Motor neuron (in vitro differentiated cells): ENCODE measurements at places on chromosomes 7 and 10.
A peak's percentile ranks its signal among the peaks of the same experiment; 100 is the strongest.

DNA sequence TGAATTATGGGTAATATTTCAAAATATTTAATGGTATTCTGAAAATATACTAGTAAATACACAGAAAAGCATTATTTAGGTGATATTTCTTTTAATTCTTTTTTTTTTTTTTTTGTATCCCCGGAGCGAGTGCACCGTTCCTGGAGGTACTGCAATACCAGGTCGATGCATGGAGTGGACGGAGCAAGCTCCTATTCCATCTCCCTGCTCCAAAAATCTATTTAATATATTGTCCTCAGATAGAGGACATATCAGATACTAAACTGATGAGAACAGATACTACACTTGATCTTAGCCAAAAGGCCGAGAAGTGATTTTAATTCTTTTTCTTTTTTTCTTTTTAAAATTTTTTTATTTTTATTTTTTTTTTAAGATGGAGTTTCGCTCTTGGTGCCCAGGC lies 10.8 kb downstream of the BTRC start:
- no peak for ATAC-seq

DNA sequence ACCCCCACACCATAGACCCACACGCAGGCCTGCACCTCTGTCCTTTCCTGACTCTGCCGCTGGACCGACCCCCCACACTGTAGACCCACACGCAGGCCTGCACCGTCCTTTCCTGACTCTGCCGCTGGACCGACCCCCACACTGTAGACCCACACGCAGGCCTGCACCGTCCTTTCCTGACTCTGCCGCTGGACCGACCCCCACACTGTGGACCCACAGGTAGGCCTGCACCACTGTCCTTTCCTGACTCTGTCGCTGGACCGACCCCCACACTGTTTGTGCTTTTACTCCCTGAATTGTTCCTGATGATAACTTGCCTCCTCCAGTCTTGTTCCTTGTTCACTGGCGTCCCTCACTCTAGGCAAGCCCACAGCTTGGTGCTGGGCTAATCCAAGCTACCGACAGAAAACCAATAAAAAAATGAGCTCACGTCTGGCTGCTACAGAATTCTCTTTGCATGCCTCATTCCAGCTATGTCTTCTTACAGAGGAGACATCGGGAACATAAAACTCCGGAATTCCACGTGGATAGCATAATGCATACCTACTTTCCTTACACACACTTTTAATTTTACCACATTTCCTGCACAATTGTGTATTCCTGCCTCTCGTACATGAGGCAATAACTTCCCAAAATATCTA lies 494.3 kb downstream of the PTPRN2 start:
- ATAC-seq: no peak

GRCh38 chr10:128924918-128925317 lies 542.1 kb upstream of the MGMT start:
- no peak for ATAC-seq

- ATAC-seq: no peak
Measured at GRCh38 chr7:71682841-71683781, 551.2 kb downstream of the GALNT17 start.

GRCh38 chr7:37738321-37738720 lies 54.8 kb downstream of the GPR141 start:
- no peak for ATAC-seq

GRCh38 chr10:47368431-47369180 lies 15.5 kb downstream of the ZNF488 start:
- ATAC-seq: no peak

GRCh38 chr7:46583656-46584055 lies 662.6 kb upstream of the IGFBP3 start:
- ATAC-seq: no peak

DNA sequence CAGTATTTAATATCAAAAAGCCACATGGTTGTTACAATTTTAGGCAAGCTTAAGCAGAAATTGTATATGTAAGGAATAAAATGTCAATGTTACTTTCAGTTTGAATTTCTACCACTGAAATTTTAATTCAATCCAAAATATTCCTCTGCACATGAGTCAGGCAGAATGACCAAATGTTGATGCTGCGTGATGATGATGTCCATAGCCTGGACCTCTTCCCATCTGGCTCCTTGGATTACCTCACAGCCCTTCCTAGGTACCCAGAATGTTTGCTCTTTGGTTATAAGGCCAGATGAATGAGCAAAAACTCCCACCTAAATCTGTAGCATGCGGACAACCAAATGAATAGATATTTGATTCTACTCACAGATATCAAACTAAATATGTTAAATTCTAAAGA lies 258.3 kb upstream of the IMMP2L start:
- ATAC-seq: no peak

DNA sequence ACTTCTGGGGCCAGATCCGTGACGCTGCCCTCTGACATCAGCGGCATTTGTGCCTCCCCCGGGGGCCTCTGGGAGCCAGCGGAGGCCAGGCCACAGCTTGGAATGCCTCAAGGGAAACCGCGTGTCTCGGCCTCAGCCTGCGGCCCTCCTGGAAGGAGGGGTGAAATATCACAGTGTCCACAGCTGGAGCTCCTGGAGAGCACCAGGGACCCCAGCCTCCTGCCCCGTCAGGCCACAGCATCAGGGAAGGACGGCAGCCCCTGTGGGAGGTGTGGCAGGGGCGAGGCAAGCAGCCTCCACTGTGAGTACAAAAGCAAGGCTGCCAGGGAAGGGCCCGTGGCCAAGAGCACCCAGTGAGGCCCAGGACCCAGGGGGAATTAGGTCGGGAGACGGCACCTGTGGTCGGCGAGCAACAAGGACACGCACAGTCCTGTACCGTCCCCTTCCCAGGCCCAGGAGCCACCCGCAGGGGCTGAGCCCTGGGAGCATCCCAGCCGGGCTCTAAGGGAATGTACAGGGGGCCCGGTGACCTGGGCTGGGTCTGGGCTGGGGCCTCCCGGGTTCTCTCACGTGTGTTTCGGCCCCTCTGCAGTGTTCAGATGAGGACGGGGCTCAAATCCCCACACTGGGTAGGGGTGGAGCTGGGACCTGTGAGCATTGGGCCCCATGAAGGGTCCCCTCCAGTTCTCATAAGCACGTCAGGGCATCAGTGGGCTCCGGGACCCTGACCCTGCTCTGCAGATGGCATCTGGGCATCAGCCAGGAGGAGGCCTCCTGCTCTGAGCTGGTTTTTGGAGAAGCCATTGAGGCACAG lies 18.7 kb upstream of the KNDC1 start:
- no peak for ATAC-seq

GRCh38 chr7:106592282-106593027 lies 68.5 kb downstream of the CCDC71L start:
- ATAC-seq: no peak

DNA sequence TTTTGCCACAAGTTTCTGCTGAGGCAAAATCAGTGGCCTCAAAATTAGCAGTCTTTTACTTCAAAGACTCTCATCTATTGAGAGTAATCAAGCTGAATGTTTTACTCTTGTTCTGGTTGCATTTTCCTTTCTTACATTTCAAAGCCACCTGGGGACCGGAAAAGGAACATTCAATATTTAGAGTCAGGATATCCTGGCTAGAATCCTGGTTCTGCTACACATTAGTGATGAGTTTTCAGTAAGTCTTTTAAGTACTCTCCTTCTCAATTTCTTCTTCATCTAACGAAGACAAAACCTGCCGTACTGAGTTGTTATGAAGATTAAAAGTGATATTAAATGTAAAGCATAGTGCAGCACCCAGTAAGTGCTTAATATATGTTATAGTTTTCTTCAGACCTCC lies 52.5 kb downstream of the LAMB4 start:
- no peak for ATAC-seq

GRCh38 chr7:155806096-155806871 lies 6.0 kb downstream of the SHH start:
- no peak for ATAC-seq

- ATAC-seq: peak; percentile 56
Measured at GRCh38 chr7:105013816-105014692, at the start of gene KMT2E. TSS of gene KMT2E (plus strand) at chr7:105014205. CDS start at chr7:105040953, 26,748 bp downstream.

- ATAC-seq: no peak
Measured at GRCh38 chr10:35780970-35781642, 139.0 kb upstream of the FZD8 start.

DNA sequence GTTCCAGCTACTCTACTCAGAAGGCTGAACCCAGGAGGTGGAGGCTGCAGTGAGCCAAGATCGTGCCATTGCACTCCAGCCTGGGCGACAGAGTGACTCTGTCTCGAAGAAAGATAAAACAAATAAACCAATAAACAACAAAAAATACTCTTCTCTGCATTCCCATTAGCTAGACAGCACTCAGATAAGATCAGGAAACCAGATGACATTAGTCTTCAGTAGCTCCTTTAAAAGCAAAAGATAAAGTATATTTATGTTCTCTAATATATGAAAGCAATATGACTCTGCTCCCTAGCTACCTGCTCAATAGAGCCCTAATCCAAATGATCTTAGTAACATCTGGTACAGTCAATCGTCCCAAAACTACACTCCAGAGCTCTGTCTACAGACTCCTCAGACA lies 212.9 kb downstream of the ELMO1 start:
- ATAC-seq: no peak

DNA sequence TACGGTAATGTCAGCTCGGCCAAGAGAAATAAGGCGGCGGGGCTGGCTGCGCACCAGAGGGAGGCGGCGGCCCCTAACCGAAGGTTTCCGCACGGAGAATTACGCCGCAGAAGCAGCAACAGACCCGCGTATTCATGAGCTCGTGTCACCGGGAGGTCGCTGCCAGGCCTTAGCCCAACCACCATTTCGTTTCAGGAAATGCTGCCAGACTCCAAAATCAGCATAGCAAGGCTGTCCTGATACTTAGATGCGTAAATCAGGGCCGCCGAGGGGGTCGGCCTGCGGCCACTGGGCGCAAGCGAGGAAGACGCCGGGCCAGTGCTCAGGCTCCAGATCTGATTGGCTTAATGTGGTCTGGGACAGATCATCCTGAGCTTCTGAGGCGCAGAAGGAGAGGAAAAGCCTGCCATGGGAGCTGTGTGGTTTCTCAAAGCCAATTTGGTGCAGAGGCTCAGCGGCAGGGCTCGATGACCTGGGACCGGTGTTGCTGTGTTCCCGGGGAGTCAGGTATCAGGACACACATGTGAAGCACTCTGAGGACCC lies 247.9 kb downstream of the BAMBI start:
- ATAC-seq: no peak

DNA sequence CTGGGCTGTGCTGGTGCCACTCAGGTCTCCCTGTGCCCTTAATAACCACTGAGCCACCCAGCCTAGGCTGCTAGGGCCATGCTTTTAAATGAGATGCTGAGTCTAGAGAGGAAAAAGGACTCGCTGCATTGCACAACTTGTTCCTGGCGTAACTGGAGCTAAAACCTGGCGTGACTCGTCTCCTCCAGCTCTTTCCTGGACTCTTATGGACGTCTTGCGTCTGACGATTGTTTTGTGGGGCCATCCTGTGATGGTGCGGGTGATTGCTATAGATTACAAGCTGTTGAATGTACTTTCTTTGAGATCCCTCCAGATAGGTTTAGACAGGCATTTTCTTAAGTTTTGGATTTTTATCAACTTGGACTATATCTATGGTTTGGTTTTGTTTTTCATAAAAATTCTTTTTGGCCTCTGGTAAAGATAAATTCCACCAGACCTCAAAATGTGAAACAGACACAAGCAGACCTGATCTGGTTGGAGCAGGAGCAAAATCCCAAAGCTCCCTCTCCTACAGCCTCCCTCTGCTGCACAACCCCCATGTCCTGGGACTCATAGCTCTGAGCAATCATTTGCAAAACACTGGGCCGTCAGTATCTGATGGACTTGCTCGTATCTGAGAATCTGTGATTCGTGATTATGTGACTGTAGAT lies 230.3 kb downstream of the ARHGAP12 start:
- no peak for ATAC-seq

- no peak for ATAC-seq
Measured at GRCh38 chr7:157760004-157760730, 423.4 kb downstream of the DNAJB6 start.

DNA sequence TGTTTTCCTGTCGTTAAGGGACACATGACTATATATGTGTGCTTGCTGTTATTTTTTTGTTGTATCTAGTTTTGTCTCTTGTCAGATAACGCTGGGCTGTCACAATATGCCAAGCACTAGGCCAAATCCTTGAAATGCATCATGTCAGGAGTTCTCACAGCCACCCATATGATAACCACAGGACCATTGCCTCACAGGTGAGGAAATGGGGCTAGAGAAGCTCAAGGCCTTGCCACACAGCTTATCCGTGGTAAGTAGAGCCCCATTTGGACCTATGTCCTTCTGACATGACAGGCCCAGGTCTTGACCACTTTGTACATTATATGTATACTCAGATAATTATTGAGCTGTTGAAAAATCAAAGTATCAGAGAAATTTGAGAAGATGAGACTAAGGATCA lies 42.0 kb upstream of the TARP start:
- ATAC-seq: no peak

GRCh38 chr7:98165827-98166667 lies 45.2 kb upstream of the BHLHA15 start:
- ATAC-seq: peak; percentile 36

DNA sequence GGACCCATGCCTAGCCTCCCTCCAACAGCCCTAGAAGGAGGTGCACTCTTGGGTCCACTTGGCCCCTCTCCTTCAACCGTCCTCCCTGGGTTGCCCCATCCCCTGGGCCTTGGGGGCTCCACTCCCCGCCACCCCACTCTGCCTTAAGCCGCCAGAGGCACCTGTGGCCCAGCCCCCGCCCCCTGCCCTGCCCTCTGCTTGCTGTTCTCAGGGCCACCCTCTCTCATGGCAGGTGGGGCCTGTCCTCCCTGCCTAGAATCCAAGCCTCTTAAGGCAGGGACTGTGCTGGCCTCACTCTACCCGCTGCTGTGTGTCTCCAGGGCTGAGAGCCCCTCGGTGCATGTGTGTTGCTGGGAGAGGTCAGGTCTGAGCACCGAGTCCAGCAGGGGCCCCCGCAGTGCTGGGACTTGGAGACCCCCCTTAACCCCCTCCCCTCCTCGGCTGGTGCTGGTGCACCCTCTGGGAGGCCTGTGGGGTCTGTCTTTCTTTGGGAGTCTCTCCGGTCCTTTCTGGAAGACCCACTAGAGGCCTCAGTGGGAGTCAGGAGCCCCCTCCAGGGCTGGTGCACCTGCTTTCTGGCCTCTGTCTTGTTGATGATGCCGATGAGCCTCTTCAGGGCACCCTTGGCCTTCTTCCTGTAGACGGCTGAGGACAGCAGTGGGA lies 43.8 kb downstream of the CFAP46 start:
- no peak for ATAC-seq

DNA sequence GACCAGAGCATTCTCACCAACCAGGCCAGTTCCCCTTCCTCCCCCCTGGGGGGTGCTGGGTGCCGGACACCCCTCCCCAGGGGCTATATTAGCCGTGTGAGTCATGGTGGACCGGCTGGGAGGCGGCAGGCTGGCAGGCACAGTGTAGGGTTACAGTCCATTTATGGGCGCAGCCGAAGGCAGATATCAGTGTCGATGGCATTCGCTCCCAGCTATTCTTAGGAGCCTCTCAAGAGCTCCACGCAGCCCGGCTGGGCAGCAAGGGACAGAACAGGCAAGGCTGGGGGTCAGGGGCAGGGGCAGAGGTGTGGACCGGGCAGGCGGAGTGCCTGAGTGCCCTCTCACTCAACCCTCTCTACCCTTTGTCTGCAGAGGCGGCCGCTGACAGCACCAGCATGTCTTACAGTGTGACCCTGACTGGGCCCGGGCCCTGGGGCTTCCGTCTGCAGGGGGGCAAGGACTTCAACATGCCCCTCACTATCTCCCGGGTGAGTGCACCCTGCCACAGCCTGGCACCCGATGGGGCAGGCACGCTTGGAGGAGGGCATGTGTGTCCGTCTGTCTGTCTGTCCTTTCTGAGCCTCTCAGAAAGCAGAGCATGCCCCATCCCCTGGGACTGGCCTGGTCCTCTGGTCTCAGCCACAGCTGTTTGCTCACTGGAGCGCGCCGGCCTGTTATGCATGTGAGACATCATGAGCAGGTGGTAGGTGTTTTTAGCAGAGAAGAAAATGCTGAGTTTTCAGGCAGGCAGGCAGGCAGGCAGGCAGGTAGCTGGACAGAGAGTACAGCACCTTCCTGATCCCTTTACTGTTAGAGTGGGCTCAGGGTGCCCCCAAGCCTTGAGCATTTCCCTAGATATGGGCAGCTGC lies at the start of gene LDB3:
Gene LDB3 (plus strand): TSS at position 215 of the 869 bp plus-strand sequence. CDS start 181 bp downstream, at position 396.
- ATAC-seq: peak; percentile 81
